ENCODE measurements at places on chromosomes 7 and 10.

DNA sequence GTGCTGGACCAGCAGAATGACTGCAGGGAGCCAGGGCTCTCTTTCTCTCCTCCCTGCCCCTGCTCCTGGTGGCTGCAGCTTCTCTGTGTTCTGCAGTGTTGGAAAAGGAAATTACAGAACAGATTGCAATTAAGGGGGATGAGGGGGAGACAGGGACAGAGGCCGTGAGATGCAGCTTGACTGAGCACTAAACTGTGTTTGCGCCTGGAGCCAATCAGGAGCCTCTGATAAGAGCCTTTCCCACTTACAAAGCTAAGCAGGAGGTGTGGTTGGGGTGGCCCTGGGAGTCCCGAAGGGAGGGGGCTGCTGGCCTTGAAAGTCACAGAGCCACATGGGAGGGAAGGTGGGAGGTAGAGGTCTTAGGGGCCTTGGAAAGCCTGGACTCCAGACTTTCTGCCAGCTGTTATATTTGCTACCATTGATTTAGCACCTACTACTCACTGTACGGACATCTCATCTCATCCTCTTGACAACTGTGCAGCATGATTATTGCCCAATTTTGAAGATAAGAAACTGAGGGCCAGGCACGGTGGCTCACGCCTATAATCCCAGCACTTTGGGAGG, 26.7 kb downstream of the TRIM8 start:
- DNase-seq, result no peak

DNA sequence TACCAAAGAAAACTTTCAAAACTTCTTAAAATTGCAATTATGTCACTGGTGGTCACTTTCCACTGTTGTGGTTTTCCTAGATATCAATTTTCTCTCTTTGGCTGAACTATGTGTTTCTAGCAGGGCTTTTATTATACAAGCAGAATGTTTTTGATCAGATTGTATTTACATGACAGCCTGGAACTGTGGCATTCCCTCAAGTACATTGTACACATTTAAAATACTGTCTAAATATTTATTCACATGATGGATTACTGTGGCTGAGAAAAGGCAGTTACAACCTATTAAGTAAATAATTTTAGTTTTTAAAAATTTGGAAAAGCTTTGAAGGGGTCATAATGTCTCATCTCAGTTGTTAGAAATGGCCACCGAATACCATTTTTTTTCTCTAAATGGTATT, 231.9 kb upstream of the PPP1R3A start:
- no peak for DNase-seq

DNA sequence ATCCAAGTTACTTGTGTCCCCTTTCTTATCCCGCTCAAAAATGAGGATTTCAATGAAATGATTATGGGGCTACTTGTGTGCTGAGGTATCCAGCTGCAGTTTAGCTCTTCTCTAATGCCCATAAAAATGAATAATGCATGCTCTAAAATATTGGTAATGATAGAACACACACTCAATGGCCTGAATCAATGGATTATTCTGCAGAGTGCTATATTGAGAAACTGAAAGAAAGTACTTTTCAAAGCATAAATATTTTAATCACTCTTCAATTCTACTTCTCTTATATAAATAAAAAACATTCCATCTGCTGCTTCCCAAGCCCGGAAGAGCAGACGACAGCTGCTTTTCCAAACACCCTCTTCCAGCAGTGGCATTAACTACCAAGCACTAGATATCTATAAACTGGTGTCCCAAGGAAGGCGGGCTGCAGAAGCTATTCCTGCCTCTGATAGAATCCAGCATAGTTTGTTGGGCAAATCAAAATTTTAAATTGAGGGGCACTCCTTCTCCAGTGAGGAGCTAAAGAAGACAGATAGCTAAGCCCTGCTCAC, 284.9 kb upstream of the AOAH start:
- no peak for DNase-seq

DNA sequence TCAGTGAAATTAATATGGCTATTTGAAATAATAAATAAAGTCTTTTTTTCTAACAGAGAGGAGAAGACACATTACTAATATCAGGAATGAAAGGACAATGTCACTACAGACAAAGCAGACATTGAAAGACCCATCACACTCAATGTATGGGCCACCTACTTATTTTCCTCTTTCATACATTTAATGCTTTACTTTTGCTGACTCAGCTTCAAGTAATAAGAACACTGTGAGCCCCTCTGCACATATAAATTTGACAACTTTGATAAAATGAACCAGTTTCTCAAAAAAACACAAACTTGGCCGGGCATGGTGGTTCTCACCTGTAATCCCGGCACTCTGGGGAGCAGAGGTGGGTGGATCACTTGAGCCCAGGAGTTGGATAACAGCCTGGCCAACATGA, 664.2 kb upstream of the COBL start:
- DNase-seq, result no peak

- no peak for DNase-seq
These were observed 185.7 kb downstream of the SFMBT2 start for GRCh38 chr10:7225133-7225532.
